ELF-1 (cell line): ENCODE measurements at places on chromosomes 12 and 14.

GRCh38 chr12:51622564-51622963 lies 31.5 kb downstream of the SCN8A start:
- DNase-seq = no peak

- peak; percentile 75 for DNase-seq
Measured at GRCh38 chr12:113477171-113477841, 5.6 kb upstream of the LHX5 start.

DNA sequence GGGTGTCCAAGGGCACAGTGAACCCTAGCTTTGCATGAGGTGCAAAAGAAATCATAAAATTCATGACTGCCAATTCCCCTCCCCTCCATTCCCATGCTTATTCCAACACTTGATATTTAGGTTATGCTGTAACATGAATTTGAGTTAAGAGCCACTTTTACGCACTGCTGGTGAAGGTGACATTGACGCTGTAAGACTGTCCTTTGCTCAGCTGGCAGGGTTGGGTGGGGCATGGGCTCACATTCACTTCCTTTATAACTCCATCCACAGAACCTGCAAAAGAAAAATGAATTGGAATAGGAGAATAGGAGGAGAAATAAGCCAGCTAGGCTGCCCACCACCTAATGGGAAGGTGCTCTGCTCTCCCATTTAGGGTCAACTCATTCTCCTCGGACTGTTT lies 6.9 kb downstream of the NPC2 start:
- no peak for DNase-seq

DNA sequence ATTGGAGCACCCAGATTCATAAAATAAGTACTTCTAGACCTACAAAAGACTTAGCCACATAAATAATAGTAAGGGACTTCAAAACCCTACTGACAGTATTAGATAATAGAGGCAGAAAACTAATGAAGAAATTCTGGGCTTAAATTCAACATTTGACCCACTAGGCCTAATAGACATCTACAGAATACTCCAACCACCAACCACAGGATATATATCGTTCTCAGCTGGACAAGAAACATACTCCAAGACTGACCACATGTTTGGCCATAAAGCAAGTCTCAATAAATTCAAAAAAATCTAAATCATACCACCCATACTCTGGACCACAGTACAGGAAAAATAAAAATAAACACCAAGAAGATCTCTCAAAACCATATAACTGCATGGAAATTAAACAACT lies 113.8 kb upstream of the CCDC175 start:
- no peak for DNase-seq

- peak; percentile 73 for DNase-seq
Measured at GRCh38 chr14:75542588-75543091, 20.4 kb downstream of the BATF start.

GRCh38 chr14:59919570-59920377 lies at the start of gene LRRC9:
Gene LRRC9, plus strand, starts transcription at chr14:59920144.
- peak; percentile 94 for DNase-seq

DNA sequence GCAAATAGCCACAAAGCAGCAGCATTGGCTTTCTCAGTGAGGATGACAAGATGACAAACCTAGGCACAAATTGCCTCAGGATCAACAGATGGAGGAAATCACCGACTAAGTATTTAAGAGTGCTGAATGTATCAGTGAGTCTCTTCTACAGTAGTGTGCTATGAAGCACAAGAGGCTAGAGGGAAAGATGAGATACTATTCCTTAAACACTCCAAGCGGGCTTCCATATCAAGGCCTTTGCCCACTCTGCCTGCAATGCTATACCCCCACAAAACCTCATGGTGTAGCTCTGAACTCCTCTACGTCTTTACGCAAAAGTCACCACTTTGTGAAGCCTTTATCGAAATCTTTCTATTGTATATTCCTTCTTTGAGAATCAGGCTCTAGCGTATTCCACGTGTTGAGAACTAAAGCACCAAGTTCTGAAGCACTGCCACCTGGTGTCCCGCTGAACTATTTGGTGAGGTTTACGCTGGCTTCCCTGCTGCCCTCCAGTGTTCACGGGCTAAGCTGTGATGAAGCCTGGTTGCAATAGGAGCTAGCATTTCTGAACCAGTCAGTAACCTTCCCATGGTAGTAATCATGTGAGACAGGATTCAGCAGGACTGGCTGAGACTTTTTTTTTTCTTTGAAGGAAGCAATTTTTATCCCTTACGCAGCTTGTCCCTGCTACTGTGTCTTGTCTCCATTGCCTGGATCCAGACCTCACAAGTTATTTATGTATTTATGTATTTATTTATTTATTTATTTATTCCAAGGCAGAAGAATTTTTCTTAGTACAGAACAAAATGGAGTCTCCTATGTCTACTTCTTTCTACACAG lies 426.5 kb upstream of the OR4E1 start:
- peak; percentile 60 for DNase-seq

DNA sequence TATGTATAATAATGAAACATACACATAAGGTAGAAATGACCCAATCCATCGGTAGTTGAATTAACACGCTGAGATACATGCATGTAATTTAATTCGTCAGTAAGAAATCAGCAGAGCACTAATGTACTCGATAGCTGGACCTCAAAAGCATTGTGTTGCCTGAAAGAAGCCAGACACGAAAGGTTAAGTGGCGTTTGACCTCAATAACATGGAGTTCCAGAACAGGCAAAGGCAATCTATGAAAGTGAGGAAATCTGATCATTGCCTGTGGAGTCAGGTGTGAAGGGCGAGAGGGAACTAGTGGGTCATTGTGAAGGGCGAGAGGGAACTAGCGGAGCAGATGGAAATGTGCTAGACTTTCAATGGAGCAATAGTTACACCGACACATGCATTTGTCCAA lies 970.4 kb upstream of the TMEM132C start:
- no peak for DNase-seq

GRCh38 chr12:4809449-4810218 lies 89.4 kb downstream of the GALNT8 start:
- DNase-seq = peak; percentile 75

DNA sequence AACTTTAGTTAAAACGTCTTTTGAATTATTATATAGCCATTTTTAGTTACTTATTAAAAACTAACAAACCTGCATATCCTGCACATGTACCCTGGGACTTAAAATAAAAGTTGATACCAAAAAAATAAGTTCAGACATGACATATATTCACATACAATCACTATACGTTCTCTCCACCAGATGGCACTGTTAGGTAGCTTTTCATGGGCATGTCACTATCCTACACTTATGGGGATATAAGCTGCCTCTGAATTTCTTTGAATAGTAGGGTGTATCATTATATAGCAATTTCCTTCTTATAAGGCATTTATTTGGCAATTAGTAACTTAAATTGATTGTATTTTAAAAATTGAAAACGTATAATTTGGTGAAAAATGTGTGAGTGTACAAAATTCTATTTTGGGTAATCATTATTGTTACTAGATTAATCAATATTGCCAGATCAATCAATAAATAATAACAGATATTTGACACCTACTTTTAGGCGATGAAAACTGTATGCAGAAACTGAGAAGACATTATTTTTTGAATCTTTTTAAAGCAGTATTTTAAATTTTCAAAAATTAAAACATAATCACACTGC lies 31.8 kb upstream of the OR10A7 start:
- no peak for DNase-seq

- peak; percentile 87 for DNase-seq
Measured at GRCh38 chr14:76918782-76919394, 92.7 kb downstream of the LRRC74A start.

DNA sequence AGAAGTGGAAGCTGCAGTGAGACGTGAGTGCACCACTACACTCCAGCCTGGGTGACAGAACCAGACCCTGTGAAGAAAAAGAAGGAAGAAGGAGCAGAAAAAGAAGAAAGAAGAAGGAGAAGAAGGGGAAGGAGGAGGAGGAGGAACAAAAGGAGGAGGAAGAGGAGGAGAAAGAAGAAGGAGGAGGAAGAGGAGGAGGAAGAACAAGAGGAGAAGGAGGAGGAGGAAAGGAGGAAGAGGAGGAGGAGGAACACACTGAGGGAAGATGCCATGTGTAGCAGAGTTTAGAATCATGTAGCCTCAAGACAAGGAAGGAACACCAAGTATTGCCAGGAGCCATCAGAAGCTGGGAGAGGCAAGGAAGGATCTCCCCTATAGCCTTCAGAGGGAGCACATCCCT lies 241.5 kb downstream of the KSR2 start:
- DNase-seq = no peak

DNA sequence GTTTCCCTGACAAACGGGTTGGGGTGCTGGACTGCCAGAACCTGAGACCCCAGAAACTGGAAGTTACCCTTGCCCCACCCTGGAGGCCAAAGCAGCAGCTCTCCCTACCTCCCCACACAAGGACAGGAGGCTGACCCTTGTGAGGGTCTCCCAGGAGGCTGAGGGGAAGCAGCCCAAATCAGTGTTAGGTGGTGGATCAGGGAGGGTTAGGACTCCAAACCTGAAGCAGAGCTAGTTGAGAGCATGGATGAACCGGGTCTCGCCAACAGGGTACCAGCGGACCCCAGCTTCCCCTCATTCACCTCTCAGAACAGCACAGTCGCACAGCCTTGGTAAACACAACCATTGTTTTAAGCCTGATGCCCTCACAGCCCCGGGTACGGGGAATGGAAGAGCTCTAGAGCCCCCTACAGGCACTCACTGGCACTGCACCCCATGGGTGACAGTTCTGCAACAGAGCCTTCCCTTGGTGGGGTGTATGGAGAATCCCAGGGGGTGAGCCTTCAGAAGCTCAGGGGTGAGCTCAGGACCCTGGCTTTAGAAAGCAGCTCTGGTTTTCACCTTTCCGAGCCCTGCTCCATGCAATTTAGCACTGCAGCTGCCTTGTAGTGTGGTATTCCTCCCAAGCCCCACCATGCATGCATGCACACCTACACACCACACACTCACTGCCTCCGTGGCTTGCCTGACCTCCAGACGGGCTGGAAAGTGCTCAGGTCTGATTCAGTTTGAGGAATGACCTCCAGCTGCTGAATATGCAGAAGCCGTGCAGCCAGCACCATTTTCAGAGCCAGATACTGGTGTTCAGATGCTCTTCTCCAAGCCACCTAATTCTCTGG lies 11.2 kb downstream of the ESRRB start:
- DNase-seq = peak; percentile 82

DNA sequence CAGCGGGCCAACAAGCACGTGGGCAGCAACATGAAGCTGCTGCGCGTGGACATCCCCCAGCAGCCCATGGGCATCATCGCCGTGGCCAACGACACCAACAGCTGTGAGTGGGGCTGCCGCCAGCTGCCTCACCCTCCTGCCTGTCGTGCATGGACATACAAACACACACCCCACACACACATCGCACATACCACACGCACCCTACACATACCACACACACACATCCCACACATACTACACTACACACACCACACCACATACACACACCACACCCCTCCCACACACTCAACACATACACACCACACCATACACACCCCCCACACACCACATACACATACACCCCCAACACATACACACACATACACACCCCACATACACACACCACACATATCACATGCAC lies 25.2 kb upstream of the NXPH4 start:
- DNase-seq = no peak

GRCh38 chr12:27012982-27013255 lies 1.3 kb downstream of the TM7SF3 start:
- no peak for DNase-seq

DNA sequence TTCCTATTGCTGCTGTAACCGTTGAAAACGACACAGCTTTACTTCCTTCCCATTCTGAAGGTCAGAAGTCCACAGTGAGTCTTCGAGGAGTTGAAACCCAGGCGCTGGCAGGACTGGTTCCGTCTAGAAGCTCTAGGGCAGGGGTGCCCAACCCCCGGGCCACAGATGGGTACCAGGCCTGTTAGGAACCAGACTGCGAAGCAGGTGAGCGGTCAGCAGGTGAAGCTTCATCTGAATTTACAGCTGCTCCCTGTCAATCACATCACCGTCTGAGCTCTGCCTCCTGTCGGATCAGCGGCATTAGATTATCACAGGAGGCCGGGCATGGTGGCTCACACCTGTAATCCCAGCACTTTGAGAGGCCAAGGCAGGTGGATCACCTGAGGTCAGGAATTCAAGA lies 12.6 kb upstream of the SFSWAP start:
- DNase-seq = no peak
